Lung microvascular endothelial cell (primary cell): ENCODE measurements at places on chromosomes 5 and 9. TPM values are rescaled to one million over a fixed set of nuclear protein-coding genes. Genes with fewer than 3 reads are reported as not detected.

GRCh38 chr5:131825404-131826013, 28.7 kb upstream of the FNIP1 start:
- no peak for DNase-seq

DNA sequence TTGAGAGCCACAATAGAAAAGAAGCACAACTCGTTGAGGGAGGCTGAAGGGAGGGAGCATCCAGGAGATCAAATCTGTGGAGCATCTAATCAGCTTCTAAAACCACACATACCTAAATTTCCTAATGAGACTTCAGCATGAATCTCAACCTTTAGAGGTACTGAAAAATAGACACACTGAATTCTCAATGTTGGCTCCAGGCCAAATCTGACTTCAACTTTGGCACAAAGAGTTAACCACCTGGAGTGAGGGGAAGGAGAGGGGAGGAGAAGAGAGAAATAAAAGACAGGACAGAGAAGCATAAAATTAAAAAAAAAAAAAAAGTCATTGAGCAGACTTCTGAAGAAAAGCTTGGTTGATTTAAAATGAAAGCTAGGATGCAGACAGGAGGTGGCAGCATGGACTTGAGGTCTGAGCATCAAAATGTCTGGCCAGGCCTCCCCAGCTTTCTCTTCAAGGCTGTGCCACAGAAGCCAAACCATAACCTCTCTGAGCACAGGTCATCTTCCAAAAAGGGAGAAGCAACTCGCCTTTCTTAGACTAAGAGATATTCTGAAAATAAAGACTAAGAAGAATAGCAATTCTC, 205.6 kb downstream of the DENND1A start:
- peak; percentile 41 for DNase-seq

DNA sequence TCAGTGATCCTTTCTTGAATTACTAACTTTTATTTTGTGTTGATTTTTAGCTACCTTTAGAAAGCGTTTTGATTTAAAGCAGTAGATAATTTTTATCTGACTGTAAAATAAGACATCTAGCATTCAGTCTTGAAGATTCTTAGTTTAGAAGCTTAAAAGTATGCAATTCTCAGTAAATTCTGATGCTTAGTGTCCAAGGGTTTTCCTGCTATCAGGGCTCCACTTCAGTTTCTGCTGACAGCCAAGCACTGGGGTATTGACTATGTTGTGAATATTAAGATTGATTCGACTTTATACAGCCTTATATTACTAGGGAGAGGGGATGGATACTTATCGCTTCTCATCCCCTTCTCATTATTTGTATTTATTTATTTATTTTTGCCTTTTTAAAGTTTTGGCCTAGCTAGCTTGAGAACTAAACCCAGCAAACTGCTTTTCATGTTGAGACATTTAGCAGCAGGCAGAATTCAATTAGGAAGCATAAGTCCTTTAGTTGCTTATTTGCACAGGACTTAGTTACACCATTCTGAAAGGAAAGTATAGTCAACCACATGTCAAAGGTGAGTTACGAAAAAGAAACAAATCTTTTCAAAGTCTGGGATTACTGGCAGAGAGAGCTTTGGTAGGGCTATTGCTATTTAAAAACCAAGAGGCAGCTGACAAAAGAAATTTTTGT, 2.9 kb downstream of the PBX3 start:
- DNase-seq: no peak

Gene TXNDC8
- not detected in 2 replicates for total RNA-seq

Gene FOXD4L3
- not detected in 2 replicates for total RNA-seq
